ENCODE measurements at places on chromosomes 1 and 21.

GRCh38 chr1:229316166-229316565, 26.7 kb downstream of the CCSAP start:
- DNase-seq: no peak

DNA sequence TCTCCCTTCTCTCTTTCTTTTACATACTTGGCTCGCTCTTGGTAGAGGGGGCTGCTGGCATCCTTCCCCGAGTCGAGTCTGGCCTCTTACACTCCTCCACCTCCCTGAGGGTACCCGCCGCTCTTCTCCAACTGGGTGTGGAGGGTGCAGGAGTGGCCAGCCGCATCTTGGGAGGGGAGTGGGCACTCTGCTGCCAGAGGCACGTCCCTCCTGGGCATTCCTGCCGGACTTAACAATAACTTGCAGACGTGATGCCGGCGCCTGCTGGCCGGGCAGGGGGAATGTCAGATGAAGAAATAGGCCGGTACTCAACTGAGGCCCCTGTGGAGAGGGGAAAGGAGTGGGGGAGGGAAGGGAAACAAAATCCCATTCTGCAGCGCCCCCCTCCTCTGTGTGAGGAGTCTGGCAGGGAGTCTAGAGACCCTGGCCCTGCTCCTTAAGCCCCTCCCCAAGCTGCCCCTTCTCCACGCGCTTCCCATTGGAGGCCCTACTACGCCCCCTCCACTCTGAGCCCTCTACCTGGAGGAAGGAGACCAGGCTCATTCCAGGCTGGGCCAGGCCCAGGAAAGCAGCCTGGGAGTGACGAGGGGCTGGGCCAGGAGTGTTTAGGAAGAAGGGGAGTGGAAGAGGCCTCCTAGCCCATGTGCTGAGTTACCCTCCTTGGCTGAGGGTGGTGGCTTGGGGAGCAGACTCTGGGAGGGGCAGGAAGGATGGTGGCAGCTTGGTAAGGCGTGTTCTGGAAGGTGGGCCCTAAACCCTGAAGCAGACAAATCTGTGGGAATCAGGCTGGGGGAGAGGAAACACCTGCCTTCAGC, 1.8 kb downstream of the ATP2B4 start:
- no peak for DNase-seq

DNA sequence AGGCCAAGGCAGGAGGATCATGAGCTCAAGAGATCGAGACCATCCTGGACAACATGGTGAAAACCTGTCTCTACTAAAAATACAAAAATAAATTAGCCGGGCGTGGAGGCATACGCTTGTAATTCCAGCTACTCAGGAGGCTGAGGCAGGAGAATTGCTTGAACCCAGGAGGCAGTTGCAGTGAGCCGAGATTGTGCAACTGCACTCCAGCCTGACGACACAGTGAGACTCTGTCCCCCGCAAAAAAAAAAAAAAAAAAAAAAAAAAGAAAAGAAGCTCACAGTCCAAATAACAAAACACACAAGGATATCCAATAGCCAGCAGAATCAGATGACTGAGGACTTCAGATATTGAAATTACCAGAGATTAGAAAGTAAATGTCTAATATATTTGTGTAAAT, 11.8 kb downstream of the AHCTF1 start:
- DNase-seq: no peak

DNA sequence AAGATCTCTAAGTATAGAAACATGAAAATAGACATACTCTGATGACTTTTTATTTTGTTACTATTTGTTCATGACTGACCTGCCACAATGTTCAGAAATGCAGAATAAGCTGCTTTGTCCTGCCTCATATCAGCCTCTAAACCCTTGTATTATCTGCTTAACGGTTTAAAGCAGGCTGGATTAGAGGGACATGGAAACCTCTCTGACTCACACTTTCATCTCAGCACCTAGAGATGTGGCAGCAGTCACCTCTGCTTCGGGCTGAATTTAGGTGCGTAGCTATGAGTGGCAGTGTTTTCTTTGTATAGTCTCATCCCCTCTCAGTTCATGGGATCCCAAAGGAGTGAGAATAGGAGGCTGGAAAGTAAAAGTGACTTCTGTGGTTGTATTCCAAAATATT, 255.4 kb downstream of the RGS7 start:
- no peak for DNase-seq

DNA sequence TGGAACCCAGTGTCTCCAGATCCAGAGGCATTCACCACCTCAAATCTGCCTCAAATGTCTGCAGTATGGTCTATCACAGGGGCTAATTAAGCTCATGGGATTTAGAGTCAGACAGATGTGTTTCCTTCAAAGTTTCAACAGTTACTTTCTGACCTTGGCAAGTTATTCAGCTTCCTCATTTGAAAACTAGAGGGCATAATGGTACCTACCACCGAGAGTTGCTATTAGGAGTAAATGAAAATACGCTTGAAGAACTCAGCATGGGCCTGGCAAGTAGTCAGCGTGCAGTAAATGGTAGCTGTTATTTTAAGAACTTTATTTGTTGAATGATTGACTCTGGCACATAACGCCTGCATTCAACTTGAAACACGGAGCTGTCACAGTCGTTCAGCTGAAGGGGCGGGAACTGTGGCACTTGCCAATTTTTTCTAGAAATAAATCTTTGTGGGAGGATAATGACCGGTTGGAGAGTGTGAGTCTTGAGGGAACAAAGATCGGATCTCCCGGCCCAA, 1.2 kb upstream of the CAP1 start:
- DNase-seq: no peak

DNA sequence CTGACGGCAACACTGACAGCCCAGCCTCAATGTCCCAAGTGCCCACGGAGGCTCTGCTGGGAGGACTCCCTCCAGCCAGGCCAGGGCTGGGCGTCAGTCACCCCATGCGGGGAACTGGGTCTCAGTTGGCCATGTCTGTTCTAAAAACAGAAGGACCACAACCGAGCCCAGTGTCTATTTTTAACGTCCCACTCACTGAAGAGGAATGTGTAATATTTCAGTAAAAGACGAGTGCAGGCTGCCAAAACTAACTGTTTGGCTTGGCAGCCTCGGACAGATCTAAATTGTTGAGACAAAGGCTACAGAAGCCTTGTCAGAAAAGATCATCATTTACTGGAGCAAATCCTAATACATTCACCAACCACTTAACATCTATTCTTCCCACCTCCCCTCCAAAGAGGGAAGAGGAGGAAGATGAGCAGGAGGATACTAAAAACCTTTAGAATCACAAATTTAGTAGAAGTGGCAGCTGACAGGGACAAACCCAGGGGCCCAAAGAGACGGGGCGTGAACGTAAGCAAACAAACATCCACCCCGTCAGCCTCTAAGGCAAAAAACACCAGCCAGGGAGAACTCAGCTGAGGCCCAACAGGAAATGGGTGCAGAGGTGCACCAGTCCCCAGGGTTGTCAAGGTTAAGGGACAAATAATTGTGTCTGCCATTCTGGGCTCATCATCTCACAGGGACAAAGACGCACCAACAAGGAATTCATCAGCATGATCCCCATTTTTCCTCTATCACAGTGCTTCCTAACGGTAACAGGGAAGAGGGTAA, 18.7 kb downstream of the C1orf198 start:
- no peak for DNase-seq

GRCh38 chr1:65896721-65897120, 104.0 kb downstream of the PDE4B start:
- DNase-seq: no peak

- DNase-seq: peak; percentile 5
Measured at GRCh38 chr1:156371553-156372264, 2.7 kb downstream of the RHBG start.

GRCh38 chr1:44012404-44012803, 18.9 kb downstream of the SLC6A9 start:
- DNase-seq: no peak

GRCh38 chr1:108043707-108044106, 78.7 kb upstream of the VAV3 start:
- peak; percentile 15 for DNase-seq

- DNase-seq: no peak
Measured at GRCh38 chr1:180773210-180773865, 139.4 kb upstream of the KIAA1614 start.

GRCh38 chr1:101238681-101239094, 1.9 kb downstream of the S1PR1 start:
- peak; percentile 68 for DNase-seq

DNA sequence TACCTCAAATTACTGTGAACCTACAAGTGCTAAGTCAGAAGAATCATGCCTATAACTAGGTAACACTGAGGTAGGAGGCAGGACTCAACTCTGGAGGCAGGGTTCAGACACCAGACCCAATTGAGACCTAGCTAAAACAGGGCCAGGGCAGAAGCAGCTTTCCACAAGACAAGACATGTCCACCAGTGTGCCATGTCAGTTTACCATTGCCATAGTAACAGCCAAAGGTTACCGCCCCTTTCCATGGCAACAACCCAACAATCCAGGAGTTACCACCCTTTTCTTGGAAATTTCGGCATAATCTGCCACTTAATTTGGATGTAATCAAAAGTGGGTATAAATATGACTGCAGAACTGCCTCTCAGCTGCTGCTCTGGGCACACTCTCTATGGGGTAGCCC, 432.3 kb downstream of the DPYD start:
- DNase-seq: no peak

DNA sequence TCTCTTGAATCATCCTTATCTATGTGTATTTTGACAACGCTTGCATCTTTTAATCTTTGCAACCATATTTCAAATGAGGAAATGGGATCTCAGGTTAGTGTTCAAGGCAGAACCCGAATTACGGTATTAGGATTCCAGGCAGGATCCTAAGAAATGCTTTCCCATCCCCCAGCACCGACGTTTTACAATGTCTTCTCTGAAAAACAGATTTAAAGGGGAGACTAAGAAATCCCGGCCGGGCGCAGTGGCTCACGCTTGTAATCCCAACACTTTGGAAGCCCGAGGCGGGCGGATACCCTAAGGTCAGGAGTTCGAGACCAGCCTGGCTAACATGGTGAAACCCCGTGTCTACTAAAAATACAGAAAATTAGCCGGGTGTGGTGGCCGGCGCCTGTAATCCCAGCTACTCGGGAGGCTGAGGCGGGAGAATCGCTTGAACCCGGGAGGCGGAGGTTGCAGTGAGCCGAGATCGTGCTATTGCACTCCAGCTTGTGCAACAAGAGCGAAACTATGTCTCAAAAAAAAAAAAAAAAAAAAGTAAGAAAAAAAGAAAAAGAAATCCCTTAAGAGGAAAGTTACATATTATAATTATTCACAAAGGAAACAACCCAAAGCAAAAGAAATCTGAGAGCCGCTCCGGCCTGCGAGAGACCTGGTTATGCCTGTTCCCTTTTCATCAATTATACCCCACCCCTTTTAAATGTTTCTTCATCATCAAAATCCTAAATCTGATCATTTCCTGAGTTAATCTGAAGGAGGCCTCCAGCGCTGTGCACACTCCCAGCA, 801 bp upstream of the GORAB start:
- DNase-seq: no peak

- no peak for DNase-seq
Measured at GRCh38 chr1:101280049-101280592, 43.3 kb downstream of the S1PR1 start.
